ENCODE measurements at places on chromosomes 13 and 19.

DNA sequence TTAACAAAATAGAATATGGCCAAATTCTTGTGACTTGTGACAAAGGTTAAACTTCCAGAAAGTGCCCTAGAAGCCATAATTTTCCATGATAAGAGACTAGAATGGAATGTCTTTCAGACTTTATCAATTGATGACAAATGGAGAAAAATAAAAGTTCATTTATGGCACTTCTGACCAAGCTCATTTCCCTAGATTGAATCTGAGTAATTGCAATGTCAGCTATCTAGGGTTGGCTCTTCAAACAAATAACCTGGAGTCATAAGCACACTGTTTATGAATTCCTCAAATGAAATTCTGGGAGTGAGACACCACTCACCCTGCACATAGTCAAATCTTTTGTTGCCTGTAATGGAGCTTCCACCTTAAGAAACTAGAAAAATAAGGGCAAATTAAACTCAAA is 11.4 kb downstream of the ARHGEF7 start:
- no peak for DNase-seq

GRCh38 chr19:31962561-31962996 is 382.8 kb upstream of the ZNF507 start:
- DNase-seq, result no peak

DNA sequence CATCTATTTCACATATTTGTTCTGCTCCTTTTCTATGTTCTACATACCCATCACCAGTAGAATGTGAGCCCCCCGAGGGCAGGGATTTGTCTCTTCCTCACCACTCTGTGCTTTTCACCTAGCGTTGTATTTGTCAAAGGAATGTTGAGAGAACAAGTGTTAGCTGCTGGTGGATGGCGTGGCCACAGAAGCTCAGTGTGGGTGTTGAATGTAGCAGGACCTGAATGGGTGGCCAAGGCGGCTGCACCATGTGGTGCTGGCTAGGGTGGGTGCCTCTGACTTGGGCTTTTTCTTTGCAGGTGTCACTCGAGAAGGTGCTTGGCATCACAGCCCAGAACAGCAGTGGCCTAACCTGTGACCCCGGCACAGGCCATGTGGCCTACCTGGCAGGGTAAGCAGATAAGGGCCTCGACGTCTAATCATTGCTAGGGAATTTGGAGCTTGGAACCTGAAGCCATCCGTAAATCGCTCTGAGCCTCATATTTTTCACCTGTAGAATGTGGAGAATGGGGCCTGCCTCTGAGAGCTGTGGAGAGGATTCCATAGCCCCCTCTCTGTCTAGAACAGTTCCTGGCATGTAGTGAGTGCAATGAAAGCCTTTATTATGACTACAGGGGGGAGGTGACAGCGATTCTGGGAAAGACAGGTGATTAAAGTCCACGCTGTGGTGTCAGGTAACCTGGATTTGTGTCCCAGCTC is 3.9 kb downstream of the WDR62 start:
- no peak for DNase-seq

DNA sequence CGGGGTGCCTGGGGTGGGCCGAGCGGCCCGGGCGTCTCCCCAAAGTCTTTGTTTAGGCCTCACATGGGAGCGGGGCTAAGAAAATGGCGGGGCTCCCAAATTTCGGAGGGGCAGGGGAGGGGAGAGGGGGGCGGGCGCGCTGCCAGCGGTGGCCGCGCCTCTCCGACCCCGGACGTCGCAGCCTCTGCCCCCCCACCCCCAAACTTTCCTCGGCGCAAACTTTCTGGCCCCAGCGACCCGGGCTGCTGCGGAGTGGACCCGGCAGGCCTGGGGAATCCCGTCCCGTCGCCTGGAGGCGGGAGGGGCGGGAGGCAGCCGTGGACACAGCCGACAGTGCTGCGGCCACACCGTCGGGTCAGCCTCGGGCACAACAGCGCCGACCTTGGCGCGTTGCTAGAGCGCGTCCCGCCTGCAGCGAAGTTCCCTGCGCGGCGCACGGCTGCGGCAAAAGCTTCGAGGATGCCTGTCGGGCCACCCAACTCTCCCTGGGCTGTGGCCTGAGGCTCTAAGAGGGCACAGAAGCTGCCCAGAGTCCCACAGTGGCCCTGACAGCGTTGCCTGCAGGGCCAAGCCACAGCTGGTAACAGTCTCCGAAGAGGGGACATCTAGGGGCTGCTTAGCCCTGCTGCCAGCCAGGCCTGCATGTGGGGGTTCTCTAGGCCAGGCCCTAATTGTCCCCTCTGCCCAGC is 1.3 kb downstream of the NFIX start:
- no peak for DNase-seq

DNA sequence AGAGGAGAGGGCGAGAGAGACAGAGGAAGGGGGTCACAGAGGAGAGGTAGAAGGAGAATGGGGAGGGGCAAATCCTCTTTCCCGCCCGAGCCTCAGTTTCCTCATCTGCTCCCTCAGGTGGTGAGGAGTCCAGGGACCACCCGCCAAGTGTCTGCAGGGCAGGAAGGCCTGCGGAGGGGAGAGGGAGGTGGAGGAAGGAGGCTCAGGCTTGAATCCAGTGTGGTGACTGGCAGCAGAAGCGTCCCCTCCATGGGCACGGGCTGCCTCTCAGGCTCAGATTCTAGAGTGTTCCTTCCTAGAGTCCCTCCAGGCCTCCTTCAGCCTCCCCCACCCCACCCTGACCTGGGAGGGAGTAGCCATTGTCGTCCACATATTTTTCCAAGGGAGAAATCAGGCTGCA is 16.5 kb upstream of the GARIN5A start:
- DNase-seq, result no peak

DNA sequence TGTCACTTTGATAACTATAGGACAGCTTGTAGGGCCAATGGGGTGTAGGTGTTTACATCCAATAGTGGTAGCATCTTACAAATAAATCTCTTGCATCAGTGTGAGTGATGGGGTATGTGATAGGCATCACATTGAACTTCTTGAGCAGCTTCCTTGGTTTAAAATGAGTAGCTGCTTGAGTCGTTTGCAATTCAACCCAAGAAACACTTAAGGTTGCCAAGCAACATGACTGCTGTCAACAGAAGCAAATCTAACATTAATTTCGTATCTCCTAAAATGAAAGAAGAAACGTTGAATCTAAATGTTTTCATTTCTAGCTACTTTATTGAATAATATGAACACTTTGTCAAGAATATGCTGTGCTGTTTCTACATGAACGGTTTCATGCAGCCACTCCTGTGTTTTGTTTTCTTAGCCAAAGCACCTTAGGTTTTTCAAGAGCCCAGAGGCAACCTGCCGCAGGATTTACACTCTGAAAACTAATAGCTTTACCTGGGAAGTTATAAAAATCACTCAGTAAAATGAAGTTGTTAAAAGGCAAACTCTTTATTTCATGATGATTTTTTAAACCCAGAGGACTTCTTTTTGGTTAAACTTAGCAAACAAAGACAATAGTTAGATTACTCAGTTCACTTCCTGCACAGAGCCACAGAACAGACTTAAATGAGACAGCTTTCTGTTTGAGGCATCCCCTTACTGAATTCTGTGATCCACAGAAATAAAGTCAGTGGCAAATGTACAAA is 305.2 kb downstream of the MTUS2 start:
- no peak for DNase-seq

DNA sequence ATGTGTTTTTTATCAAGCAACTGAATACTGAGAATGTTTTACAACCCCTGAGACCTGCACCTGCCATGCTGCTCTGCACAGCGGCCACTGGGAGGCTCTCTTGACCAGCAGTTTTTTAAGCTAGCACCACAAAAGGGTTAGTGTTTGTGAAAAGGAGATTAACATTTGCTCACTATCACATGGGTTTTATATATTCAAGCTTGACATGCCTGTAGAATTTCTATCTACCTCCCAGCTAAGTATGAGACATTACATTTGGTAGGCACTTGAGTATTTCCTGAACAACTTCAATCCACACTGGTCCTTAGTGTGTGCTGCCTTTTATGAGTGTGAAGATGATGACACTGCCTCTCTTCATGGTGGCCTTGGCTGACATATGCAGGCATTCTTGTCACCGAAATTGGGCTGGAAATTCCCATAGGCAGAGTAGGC is 1238.9 kb downstream of the UQCRFS1 start:
- DNase-seq, result peak; percentile 40

GRCh38 chr13:37956536-37956935 is 87.0 kb upstream of the TRPC4 start:
- no peak for DNase-seq

- peak; percentile 33 for DNase-seq
These were observed 9.1 kb upstream of the DPP9 start for GRCh38 chr19:4732680-4733114.

- no peak for DNase-seq
These were observed 2.6 kb downstream of the ZNF71 start for GRCh38 chr19:56597696-56598095.

DNA sequence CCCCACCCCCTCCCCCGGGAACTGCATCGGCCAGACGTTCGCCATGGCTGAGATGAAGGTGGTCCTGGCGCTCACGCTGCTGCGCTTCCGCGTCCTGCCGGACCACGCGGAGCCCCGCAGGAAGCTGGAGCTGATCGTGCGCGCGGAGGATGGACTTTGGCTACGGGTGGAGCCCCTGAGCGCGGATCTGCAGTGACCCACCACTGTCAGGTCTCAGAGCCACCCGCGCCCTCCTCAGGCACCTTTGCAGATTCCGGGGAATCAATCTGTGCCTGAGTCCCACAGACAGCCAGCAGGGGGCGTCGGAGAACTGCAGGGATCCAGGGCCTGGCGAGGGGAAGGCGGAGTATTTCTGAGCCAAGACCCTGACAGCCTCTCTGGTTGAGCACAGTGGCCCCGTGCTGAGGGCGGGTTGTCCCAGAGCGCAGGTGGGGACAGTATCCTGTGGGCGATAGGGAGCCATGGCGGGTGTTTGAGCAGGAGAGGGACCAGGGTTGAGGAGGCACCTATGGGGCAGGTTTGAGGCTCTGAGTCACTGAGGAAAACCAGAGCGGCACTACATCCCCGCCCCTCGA is 30.4 kb upstream of the CYP4F8 start:
- DNase-seq, result peak; percentile 70

DNA sequence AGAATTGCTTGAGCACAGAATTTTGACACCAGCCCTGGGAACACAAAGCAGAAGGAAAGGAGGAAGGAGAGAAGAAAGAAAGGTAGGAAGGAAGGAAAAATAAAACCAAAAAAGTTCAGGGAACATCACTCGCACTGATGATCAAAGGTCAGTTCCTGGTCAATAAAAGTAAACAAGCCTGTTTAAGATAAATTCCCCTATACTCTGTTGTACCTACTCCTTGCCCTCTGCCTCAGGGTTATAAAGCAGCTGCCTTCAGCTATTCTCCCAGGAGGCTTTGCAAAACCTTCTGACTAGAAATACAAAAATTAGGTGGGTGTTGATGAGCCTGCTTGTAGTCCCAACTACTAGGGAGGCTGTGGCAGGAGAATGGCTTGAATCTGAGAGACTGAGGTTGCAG is 14.9 kb upstream of the ZNF91 start:
- DNase-seq, result no peak

GRCh38 chr19:45450012-45450333 is 17.8 kb upstream of the FOSB start:
- no peak for DNase-seq

GRCh38 chr19:53057904-53058580 is 13.5 kb downstream of the ERVV-2 start:
- DNase-seq, result peak; percentile 31
